Mesothelial cell of epicardium (in vitro differentiated cells): ENCODE measurements at places on chromosomes 16 and 17. TPM values are rescaled to one million over a fixed set of nuclear protein-coding genes. Genes with fewer than 3 reads are reported as not detected.

Gene ARL4D
- total RNA-seq: 7.9 to 8.6 TPM (median 8.1 TPM) in 3 replicates

Gene HNF1B
- total RNA-seq: 0.14 to 0.31 TPM (median 0.29 TPM) in 3 replicates

DNA sequence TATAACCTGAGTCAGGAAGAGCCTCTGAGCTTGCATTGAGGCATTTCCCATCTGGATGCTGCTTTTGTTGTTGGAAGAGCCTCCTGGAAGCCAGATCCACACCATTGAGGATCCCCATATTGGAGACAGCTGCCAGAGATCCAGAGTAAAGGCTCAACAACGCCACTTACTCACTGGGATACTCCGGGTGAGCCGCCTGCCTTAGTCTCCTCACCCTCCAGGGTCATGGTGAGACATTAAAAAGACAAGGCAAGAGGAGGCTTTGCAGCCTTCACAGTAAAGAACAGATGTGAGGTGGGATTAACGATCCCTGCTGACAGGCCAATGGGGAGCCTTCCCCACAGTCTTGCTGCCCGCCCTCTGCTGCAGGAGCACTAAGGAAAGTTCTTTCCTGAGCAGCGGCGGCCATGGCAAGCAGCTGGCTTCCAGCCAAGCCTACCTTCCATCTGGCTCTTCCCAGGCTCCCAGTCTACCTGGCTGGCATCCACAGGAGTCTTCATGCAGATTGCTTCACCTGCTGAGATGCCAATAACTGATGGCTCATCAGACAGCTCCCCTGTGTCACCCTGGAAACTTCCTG lies 198.5 kb downstream of the CYLD start:
- H3K27me3 ChIP-seq: peaks cover 9% of the 10 kb centered on the region
- no peaks in the 10 kb centered on the region for H3K36me3 ChIP-seq
- no peak for DNase-seq
- H3K4me1 ChIP-seq: no peaks in the 10 kb centered on the region

- no peaks in the 10 kb centered on the region for H3K27me3 ChIP-seq
- H3K4me1 ChIP-seq: no peaks in the 10 kb centered on the region
Measured at GRCh38 chr17:82910041-82910481, 70.2 kb upstream of the ZNF750 start.

GRCh38 chr16:24273508-24274182 lies 17.5 kb downstream of the CACNG3 start:
- H3K27ac ChIP-seq: no peak overlapping the region
- no peaks in the 10 kb centered on the region for H3K36me3 ChIP-seq
- no peak overlapping the region for H3K4me3 ChIP-seq
- H3K4me1 ChIP-seq: no peaks in the 10 kb centered on the region
- DNase-seq: no peak
- peaks cover 37% of the 10 kb centered on the region for H3K27me3 ChIP-seq

DNA sequence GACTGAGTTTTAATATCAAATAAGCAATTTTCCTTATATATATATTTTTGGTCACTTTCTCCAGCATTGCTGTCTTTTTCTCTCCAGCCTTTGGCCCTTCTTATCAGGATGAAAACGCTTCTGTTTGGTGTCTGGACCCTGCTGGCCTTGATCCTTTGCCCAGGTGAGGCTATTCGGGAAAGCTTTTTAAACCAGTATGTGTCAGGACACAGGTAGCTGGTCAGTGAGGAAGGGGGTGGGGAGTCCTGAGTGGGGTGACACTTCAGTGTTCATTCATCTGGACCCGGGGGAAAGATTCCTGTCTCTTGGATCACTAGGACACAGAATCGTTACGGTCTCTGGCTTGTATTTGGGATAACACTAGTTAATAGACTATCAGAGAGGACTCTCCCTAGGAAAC lies 12.2 kb upstream of the SMARCD2 start:
- DNase-seq: no peak
- H3K27me3 ChIP-seq: peaks cover 18% of the 10 kb centered on the region
- H3K36me3 ChIP-seq: no peaks in the 10 kb centered on the region
- no peak overlapping the region for H3K4me3 ChIP-seq
- H3K4me1 ChIP-seq: no peaks in the 10 kb centered on the region

DNA sequence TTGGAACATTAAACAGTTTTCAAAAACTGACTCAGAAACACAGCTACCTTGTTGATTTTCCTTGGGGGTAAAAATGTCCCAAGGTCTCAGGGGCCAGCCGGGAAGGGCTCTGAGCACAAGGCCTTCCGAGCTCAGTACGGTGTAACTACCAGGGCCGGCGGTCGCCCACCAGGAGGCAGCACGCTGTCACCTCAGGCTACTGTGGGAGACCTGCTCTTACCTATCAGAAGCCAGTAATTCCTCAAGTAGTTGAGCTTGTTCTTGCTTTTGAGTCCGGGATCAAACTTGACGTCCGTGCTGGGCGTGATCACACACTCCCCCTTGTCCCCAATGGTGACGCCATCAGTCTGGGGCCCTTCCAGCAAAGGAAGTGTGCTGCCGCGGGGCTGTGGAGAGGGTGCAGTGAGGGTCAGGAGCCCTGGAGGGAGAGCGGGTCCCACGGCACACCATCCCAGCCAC lies 43.4 kb upstream of the ICAM2 start:
- H3K27me3 ChIP-seq: no peaks in the 10 kb centered on the region
- peak overlapping the region; percentile 48 for H3K4me3 ChIP-seq
- peak overlapping the region; percentile 70 for H3K27ac ChIP-seq
- peaks cover 33% of the 10 kb centered on the region for H3K36me3 ChIP-seq
- H3K4me1 ChIP-seq: peaks cover 5% of the 10 kb centered on the region

GRCh38 chr16:19377864-19378263 lies 39.8 kb upstream of the TMC5 start:
- H3K27ac ChIP-seq: no peak overlapping the region
- no peaks in the 10 kb centered on the region for H3K36me3 ChIP-seq
- peaks cover 10% of the 10 kb centered on the region for H3K4me1 ChIP-seq
- no peak for DNase-seq

DNA sequence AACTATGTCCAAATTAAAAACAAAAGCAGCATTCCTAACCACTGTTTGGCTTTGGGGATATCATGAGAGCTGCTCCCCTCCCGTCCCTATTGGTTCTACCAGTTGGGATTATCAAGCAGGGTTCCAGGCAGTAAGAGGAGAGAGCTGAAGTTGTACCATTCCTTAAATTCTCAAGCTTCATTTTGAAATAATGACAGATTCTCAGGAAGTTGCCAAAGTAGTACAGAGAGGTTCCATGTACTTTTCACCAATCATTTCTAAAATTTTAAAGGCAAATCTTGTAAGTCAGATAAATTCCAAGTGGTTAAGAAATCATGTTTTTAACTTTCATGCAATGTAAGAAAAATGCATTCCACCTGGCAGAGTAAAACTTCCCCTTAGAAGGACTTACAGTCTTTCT lies 36.9 kb downstream of the TEX2 start:
- H3K4me3 ChIP-seq: no peak overlapping the region
- no peak overlapping the region for H3K27ac ChIP-seq
- no peaks in the 10 kb centered on the region for H3K27me3 ChIP-seq
- H3K36me3 ChIP-seq: no peaks in the 10 kb centered on the region
- no peak for DNase-seq

DNA sequence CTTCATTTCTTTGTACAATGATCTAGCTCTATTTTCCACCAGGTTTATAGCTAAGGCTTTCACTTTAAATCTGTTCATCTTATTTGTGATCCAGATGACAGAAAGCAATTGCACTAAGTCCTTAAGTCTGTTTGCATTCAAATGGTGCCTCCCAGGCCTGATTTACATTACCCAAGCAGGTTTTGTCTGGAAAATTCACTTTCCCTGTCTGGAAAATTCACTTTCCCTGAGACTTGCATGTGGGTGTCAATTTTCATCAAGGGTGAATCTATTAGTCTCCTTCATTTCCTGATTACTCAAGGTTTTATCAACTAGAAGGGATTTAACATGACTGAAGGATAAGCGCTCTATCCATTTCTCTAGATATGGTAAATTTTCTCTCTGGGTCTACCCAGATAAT lies 1480.2 kb upstream of the GOT2 start:
- H3K27ac ChIP-seq: no peak overlapping the region
- no peaks in the 10 kb centered on the region for H3K27me3 ChIP-seq
- H3K36me3 ChIP-seq: no peaks in the 10 kb centered on the region
- H3K4me1 ChIP-seq: no peaks in the 10 kb centered on the region
- DNase-seq: no peak
- no peak overlapping the region for H3K4me3 ChIP-seq

DNA sequence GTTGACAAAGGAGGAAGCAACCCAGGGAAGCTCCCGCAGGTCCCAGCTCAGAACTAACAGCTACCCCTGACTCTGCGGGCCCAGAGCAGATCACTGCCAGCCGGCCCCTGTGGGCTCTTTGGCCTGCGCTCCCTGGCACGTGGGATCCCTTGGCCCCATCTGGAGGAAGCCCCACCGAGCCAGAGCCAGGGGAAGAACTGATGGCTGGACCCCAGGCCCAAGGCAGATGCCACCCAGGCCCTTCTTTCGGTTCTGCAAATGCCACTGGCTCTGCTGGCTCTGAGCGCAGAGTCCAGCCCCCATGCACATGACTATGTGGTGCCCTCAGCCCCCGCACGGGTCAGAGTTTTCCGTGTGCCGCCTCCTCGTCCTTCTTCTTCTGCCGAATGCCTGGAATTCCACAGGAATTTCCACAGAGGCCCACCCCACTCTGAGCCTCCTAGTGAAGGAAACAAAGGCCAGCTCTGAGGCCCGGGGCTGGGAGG lies 35.8 kb upstream of the SNN start:
- H3K27ac ChIP-seq: peak overlapping the region; percentile 86
- no peak overlapping the region for H3K4me3 ChIP-seq
- H3K36me3 ChIP-seq: no peaks in the 10 kb centered on the region
- H3K4me1 ChIP-seq: peaks cover 44% of the 10 kb centered on the region
- peak; percentile 40 for DNase-seq

DNA sequence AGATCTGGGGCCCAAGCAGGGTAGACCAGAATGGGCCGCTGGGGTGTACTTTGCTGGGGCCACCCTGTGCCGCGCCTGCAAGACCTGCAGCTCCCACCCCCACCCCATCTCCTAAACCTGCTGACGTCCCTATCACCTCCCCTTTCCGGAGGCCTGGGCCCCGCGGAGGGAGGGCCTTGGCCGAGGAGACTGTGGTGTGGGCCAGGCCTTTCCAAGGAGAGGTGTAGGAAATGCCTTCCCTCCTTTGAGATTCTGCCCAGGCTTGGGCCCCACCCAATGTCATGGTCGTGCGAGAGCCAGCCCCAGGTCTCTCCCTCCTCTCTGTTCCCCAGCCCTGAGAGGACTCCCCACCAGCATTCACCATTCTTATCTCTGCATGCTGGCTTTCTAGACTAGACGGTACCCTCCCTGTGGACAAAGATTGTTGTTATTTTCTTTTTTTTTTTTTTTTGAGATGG lies 3.9 kb upstream of the WFIKKN2 start:
- peaks cover 2% of the 10 kb centered on the region for H3K27me3 ChIP-seq
- peaks cover 60% of the 10 kb centered on the region for H3K4me1 ChIP-seq
- no peak for DNase-seq

GRCh38 chr17:79991140-79991923 lies 44.3 kb downstream of the TBC1D16 start:
- peak overlapping the region; percentile 47 for H3K4me3 ChIP-seq
- no peaks in the 10 kb centered on the region for H3K36me3 ChIP-seq
- H3K27ac ChIP-seq: peak overlapping the region; percentile 17
- peaks cover 64% of the 10 kb centered on the region for H3K4me1 ChIP-seq
- peak; percentile 79 for DNase-seq

DNA sequence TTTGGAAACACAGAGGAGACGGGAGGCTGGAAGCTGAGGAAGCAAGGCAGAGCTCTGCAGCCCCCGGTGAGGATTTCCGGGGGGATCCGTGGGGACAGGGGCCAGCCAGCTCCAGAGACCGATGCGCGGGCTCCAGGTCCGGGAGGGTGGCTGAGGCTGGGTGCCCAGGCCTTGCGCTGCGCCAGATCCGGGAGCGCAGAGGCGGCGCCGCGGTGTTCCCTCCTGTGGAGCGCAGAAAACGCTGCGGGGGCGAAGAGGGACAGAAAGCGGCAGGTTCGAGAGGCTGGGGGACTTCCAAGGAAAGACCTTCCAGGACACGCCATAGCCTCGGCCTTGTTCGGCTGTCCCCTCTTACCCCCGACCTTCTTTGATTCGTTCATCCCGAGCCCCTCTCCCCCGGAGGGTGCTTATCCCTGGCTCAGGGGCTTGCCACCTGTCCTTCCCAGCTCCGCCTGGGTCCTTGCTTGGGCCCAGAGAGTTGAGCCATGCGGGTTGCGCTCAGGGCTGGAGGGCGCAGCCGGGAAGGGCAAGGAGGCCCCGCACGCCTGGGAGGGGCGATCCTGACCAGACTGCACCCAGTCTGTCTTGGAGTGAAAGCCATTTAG lies 697 bp upstream of the SHISA9 start:
- H3K36me3 ChIP-seq: no peaks in the 10 kb centered on the region
- DNase-seq: no peak
- no peak overlapping the region for H3K4me3 ChIP-seq
- peaks cover 90% of the 10 kb centered on the region for H3K27me3 ChIP-seq
- H3K27ac ChIP-seq: no peak overlapping the region
- H3K4me1 ChIP-seq: peaks cover 2% of the 10 kb centered on the region

DNA sequence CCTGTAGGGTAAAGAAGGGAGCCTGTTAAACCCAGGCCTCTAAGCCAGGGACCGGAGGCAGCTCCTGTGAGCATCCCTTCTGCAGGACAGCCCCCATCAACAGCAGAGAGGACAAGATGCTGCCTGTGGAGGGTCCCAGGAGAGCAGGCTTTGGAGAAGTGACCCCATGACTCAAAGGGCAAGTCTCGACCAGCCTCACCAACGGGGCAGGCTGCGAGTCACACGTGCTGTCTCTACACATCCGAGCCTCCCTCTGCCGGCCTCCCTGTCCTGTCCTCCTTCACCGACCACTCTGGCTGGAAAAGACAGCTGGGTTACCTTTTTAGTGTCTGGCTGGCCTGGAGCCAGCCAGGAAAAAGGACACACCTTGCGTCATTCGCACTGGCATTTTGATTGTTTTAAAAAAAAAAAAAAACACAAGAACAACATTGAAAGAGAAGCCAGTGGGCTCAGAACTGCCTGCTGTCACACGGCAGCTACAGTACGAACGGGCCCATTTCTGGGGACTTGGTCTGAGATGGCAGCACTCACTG lies 74.5 kb upstream of the RCVRN start:
- H3K27ac ChIP-seq: no peak overlapping the region
- H3K4me3 ChIP-seq: no peak overlapping the region
- peaks cover 2% of the 10 kb centered on the region for H3K36me3 ChIP-seq
- H3K4me1 ChIP-seq: peaks cover 13% of the 10 kb centered on the region
- no peak for DNase-seq

DNA sequence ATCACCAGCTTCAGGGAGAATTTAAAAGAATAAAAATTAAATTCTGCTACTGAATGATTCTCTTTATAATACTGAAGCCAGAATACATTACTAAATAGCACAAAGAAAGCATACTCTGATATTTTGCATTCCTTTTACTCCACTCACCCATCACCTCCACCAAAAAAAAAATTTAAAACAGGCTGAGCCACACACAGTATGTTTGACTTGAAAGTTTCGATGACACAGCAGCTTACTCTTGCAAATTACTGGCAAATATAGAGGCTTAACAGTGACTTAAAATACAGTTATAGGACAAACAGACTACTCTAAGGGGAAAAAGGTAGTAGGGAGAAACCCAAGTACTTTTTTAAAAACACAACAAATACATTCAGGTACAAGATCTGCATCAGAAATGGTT lies 39.2 kb downstream of the GPATCH8 start:
- H3K27me3 ChIP-seq: no peaks in the 10 kb centered on the region
- H3K4me1 ChIP-seq: peaks cover 11% of the 10 kb centered on the region
- H3K27ac ChIP-seq: peak overlapping the region; percentile 10
- no peak for DNase-seq
- peaks cover 21% of the 10 kb centered on the region for H3K36me3 ChIP-seq

- H3K4me1 ChIP-seq: no peaks in the 10 kb centered on the region
- no peaks in the 10 kb centered on the region for H3K36me3 ChIP-seq
- H3K4me3 ChIP-seq: no peak overlapping the region
- no peak for DNase-seq
- no peak overlapping the region for H3K27ac ChIP-seq
Measured at GRCh38 chr16:5944971-5945370, 847.4 kb upstream of the EEF2KMT start.
